ENCODE measurements at places on chromosomes 2 and 18.

- DNase-seq = no peak
These were observed 80.8 kb downstream of the KCTD18 start for GRCh38 chr2:200428961-200429665.

- no peak for DNase-seq
These were observed 16.7 kb upstream of the STAT1 start for GRCh38 chr2:191030521-191031154.

GRCh38 chr2:125701070-125701469 lies 954.9 kb upstream of the GYPC start:
- no peak for DNase-seq

DNA sequence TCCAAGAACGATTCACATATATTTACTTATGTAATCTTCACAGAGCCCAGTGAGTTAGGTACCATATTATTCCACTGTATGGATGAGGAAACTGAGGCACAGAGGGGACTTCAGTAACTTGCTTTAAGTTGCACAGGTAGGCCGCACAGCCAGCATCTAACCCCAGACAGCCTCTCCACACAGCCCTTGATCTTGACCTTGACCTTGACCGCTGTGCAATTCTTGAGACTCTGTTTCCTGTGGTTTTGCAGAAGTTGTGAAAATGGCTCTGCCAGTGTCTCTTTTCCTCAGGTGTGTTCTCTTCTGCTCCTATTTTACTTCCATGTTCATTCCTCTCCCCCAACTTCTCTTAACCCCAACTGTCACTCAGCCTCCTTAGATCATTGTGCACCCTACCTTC lies 206.5 kb downstream of the SOX11 start:
- no peak for DNase-seq

- no peak for DNase-seq
These were observed 100.6 kb downstream of the LAMA1 start for GRCh38 chr18:7017013-7017412.

- no peak for DNase-seq
These were observed 13.6 kb downstream of the MRO start for GRCh38 chr18:50806208-50806616.

GRCh38 chr2:224598678-224599077 lies 13.5 kb upstream of the CUL3 start:
- no peak for DNase-seq

- DNase-seq = no peak
These were observed 157.1 kb downstream of the FTCDNL1 start for GRCh38 chr2:199693861-199694260.

DNA sequence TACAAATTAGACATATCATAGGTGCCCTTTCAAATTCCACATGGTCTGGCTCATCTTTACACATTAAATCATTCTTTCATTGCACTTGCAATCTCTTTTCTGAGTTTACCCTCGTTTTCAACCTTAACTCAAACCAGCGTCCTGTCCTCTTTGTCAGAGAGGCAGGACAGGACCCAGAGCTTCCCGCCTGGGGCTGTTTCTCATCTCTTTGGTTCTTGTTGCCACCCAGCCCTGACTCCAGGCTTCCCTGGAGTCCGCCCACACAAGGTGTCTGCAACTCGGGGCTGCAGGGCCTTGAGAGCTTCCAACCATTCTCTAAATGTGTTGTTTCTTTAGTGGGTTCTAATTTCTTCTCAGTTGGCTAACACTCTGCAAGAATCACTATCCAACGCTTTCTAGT lies 24.4 kb downstream of the RBMS1 start:
- no peak for DNase-seq

DNA sequence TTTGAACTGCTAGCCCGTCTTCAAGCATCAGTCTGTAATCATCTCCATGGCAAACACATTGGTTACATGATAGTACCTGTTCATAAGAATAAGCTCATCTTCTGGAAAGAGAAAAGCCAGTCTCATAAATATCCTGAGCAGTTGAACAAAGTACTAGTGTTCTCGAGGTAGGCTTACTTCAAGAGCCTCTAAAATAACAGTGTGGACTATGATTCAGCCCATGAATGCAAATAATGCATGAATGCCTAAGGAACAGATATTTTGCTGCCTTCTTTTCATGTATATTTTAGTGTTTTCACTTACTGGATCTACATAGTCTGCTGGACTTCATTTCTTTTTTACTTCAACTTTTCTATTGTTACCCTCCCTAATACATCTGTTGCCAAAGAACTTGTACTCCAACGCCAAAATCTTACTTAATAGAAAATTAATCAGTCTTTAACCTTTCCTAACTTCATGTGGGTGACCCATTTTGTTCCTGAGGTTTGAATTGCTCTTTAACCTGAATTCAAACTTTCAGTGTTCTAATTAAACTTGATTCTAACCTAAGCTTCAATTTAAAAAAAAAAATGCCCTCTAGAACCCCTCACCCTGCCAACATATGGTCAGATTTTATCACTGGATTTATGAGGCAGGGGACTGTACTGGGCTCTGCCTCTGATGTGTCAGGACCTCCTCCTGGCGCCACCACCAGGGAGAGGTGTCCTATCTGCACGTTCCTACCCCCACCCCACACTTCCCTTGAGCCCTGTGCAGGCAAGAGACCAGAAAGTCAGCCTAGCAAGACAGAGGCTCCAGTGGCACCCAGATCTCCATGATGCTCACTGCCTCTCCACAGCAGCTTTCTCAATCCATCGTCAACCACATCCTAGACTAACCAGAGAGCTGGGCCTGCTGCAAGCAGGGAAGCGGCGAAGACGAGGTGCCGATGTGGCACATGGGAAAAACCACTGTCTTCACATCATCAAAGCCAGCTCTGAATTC lies 264.7 kb upstream of the ID2 start:
- DNase-seq = peak; percentile 13

GRCh38 chr2:69188182-69188900 lies 175.4 kb downstream of the ANTXR1 start:
- no peak for DNase-seq

DNA sequence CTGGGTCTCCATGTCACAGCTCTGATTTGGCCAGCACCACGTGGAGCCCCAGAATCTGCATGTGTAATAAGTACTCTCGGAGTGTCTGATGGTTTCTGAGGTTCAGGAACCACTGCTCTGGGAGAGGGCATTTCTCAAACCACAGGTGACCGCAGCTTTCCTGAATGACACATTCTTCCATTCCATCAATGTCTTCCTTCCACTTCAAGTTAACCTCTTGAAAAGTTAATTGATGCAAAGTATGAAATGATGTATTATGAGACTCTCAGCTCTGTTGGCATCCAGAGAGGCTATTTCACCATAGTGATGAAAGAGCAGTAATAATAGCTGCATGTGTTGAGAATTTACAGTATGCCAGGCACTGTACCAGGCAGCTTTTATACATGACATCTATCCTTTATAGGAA lies 61.3 kb upstream of the CRIM1 start:
- DNase-seq = no peak

- DNase-seq = no peak
These were observed 95.4 kb upstream of the BCL2L11 start for GRCh38 chr2:111025288-111025687.

DNA sequence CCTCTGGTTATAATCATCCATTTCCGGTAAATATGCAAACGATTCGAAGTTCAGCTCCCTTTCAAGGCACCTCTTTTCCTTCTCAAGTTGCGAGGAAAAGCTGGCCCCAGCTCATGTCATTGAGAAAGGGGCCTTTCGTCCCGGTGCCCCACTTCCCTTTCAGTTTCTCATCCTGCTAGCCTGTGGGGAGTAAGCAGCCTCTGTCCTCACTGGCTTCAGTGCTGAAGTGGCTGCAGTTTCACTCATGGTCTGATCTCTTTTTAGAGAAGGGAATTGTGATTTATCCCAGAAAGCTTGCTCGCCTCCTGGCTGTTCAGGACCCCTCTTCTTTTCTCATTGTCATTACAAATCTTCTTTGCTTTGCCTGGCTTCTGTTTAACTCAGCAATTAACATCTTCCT lies 207.5 kb downstream of the NR4A2 start:
- DNase-seq = no peak

DNA sequence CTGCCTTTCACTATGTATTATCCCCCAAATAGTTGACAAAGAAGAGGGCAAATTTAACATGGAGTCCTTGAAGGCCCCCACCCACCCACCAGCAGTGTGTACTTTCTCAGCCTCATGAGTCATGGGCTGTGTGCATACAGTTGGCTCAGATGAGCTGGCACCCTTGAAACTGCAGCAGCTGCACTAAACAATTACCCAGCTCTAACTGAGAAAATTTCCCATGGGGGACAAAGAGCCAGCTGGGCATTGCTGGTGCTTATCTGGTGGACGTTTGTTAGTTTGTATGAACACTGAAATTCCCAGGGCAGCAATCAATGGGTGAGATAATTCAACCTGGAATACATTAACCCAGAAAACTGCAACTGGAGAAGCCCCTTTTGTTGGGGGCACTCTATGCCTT lies 131.7 kb downstream of the GCA start:
- no peak for DNase-seq

GRCh38 chr2:232857158-232857563 lies 12.9 kb upstream of the SNORC start:
- no peak for DNase-seq

DNA sequence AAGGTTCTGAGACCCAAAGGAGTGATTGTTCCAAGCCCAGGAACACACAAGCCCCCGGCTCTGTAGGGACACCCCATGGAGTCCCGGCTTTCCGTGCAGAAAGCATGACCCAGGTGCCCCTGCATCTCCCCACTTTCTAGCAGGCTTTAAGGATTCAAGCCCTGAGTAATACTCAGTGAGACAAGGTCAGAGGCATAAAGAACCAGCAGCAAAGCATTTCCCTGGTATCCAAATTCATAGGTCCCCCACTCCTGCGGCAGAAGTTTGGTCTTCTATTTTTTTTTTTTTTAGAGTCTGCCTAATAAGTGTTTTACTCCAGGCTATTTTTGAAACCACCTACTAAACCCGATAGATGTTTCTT lies 16.3 kb downstream of the TSHZ1 start:
- no peak for DNase-seq

- no peak for DNase-seq
These were observed 755 bp downstream of the SPAST start for GRCh38 chr2:32064021-32064601.

DNA sequence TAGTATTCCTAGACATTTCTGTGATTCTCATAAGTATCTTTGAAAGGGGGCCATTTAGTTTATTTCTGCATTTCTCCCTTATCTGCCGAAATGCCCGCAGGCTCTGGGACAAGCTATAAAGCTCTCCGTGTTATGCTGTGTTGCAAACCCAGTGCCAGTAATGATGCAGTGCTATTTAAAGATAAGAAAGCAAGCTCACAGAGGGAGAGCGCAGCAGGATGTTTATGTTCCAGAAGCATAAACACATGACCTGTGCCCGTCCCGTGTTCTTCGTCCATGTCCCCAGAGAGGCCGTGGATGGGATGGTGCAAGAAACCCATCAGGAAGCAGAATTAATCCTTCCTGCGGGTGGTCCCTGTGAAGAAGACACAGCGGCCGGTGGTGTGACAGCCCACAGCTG lies 99.4 kb downstream of the NEDD4L start:
- peak; percentile 37 for DNase-seq

DNA sequence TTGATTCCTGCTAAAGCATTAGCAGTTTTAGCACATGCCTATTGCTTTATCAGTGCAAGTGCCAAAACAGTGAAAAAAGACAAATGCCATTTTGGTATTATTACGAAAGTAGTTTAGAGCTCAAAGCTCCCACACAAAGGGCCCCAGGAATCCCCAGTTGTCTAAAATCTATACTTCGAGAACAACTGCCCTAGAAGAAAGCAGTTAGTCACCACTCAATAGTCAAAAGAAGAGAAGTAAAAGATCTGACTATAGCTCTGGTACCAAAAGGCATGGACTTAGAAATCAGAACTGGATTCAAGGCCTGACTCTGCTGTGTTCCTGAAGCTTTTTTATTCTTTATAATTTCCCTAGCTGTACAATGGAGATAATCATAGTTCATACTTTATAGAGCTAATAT lies 21.8 kb downstream of the SCN3A start:
- DNase-seq = no peak

- DNase-seq = no peak
These were observed 245.8 kb downstream of the ZEB2 start for GRCh38 chr2:144274131-144274530.

DNA sequence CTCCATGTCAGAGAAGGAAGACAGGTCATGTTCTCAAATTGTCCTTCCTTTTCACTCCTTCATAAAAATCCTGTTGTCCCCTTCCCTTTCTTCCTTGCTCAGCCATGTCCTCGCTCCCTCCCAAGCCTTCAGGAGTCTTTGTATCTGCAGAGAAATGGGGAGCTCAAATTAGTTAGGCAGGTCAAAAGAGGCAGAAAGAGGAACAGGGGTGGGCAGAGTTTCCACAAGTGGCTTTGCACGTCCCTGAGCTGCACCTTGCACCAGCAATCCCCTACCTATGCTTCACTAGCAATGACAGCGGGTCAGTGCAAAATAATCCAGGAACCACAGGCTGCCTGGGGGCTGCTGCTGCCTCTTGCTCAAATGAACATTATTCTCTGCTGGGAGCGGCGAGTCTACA lies 152.1 kb upstream of the ITGA6 start:
- DNase-seq = no peak

DNA sequence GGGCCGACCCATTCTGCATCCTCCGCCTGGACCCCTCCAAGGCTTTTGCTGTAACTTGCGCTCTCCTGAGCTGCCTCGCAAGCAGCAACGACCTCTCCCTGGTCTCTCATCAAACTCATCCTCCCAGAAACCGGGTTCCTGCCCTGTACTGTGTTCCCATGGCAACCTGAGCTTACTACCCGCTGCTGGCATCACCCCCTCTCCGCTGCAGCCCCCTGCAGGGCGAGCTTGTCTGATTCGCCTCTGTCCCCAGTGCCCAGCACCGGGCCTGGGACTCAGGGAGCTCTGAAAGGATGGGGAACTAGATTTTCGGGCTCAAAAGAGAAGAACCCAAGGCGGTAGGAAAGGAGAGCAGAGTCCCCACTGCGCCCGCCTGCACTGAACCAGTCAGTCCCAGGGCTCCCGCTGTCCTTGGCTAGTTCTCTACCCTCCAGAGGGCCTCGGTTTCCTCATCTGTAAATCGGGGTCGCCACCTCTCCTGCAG lies 463 bp downstream of the HS1BP3 start:
- DNase-seq = no peak

GRCh38 chr2:226874749-226875148 lies 38.9 kb downstream of the RHBDD1 start:
- no peak for DNase-seq

DNA sequence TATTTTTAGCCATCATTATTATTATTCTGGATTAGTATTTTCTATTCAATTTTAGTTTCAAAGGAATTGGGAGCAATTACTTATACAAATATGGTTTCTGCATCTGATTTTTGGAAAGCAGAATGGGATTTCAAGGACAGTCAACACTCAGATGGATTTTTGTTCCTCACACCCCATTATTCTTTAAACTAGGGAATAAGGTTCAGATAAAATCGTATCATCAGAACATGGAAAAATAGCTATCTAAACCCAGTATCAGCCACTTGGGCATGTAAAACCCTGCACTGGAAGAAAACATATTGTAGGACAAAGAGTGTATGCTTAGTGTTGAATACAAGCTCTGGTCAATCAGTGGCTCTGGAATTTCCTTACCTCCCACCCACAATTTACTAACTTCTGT lies 452.5 kb downstream of the ZNF516 start:
- DNase-seq = no peak

- no peak for DNase-seq
These were observed 273.0 kb downstream of the CDH2 start for GRCh38 chr18:27903906-27904305.
